ENCODE measurements at places on chromosomes 3 and 15.

- no peak for DNase-seq
Observed at GRCh38 chr3:43256714-43257461, 29.5 kb upstream of the SNRK start.

DNA sequence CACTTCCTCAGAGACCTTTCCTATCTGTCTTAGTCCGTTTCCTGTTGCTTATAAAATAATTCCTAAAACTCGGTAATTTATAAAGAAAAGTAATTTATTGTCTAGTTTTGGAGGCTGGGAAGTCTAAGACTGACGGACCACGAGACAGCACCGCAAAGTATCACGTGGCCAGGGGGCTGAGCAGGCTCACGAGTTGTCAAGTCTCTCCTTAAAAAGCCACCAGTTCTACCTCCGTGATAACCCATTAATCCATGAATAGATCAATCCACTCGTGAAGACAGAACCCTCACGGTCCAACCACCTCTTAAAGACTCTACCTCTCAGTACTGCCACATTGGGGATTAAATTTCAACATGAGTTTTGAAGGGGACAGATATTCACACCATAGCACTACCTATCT is 821 bp downstream of the LINS1 start:
- no peak for DNase-seq

DNA sequence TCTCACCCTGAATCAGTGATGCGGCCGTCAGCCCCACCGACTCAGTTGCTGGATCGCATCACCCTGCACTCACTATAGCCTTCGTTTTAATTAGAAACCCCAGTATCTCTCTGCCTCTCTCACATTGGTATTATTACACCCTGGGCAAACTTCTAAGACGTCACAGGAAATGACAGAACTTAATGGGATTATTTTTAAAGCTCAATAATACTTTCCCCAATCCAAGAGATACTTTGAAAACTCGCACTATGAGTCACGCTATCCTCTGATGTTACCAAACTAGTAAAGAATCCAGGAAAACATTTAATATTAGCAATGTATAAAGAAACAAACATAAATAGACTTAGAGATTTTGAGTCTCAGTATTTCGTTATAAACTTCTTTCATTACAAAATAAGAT is 36.6 kb downstream of the RUBCN start:
- DNase-seq: no peak

- DNase-seq: no peak
Observed at GRCh38 chr15:91227766-91228165, 127.7 kb downstream of the SV2B start.

DNA sequence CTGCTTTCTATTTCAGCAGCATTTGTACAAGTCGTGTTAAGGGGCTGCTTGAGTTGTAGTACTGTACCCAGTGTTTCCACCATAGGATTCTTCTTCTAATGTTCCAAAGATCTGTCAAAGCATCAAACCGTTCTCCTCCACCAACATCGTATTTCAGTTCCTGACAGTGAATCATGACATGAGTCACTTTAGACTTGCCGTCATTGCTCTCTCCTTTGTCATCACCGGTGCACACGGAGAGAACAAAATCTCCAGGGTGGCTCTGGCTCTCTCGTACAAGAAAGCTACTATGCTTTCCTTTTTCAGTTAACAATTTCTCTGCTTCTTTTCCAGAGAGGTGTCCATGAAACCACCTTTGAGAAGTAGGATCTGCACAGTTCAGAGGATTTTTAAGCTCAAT is 270.9 kb upstream of the CCDC54 start:
- no peak for DNase-seq

DNA sequence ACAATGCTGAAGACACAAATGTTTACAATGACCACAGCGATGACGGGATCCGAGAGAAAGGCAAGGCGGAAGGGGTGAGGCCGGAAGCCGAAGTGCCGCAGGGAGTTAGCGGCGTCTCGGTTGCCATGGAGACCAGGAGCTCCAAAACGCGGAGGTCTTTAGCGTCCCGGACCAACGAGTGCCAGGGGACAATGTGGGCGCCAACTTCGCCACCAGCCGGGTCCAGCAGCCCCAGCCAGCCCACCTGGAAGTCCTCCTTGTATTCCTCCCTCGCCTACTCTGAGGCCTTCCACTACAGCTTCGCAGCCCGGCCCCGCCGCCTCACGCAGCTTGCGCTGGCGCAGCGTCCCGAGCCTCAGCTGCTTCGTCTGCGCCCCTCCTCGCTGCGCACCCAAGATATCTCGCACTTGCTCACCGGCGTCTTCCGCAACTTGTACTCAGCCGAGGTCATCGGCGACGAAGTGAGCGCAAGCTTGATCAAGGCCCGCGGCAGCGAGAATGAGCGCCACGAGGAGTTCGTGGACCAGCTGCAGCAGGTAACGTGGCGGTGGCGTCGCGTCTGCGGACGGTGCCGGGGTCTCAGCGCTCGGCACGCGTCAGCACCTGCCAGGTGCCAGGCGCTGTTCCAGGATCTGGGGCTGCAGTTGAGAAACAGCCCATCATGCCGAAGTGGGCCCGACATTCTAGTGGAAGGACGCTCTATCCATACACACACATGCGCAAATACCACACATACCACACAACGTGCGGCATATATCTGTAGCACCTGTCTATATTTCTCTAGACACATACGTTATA is at the start of gene DLEC1:
DLEC1 (plus strand) TSS at position 108 of the 798 bp plus-strand sequence; CDS start at position 126, 18 bp downstream.
- peak; percentile 13 for DNase-seq

GRCh38 chr3:62100282-62100989 is 272.9 kb downstream of the FEZF2 start:
- DNase-seq: no peak

- no peak for DNase-seq
Observed at GRCh38 chr3:2826453-2826852, 283.7 kb downstream of the IL5RA start.

DNA sequence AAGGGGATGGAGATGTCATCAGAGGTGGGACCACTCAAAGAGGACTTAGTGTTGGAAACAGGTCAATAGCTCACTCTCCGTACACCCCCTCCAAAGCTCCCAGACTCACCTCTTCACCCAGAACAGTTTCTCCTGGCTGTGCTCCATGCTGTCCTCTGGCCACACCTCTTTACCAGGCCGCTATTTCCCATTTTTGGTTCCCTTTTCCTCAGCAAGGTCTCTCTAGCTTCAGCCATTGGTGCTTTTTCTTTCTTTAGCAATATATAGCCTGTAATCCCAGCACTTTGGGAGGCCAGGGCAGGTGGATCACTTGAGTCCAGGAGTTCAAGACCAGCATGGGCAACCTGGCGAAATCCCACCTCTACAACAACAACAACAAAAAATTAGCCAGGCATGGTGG is 123.6 kb upstream of the SMAD3 start:
- no peak for DNase-seq

DNA sequence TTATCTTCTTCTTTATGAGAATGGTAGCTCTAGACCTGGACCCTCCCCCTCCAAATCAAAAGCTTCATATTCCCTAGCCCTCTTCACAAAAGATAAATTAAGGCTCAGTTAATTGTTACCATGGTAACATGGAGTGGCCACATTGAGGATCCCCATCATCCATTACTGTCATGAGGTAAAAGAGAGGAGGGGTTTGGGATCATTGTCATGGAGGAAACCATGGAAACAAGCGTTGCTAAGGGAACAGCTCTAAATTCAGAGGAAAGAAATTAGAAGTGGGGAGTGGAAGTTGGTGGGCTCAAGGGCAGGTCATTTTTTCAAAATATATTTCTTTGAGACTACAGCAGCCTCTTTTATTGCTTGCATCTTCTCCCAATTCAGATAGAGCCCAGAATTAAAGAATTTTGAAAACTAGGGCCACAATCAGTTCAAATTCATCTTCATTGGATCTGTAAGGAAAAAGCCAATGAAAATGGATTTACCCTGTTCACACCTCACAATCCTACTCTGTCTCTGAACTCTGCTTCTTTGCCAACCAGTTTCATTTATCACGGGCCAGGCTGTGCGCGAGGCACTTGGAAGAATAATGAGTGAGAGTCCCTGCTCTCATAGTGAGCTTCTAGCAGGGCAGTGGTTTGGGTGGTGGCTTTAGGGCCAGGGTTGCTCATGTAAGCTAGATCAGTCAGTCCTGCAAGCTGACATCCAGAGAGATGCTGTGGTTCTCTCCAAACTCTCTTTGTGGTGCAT is 11.6 kb upstream of the AEN start:
- DNase-seq: no peak

GRCh38 chr3:42192334-42193200 is 73.4 kb downstream of the CCK start:
- DNase-seq: no peak

GRCh38 chr15:31528846-31529245 is 202.2 kb downstream of the KLF13 start:
- DNase-seq: no peak

DNA sequence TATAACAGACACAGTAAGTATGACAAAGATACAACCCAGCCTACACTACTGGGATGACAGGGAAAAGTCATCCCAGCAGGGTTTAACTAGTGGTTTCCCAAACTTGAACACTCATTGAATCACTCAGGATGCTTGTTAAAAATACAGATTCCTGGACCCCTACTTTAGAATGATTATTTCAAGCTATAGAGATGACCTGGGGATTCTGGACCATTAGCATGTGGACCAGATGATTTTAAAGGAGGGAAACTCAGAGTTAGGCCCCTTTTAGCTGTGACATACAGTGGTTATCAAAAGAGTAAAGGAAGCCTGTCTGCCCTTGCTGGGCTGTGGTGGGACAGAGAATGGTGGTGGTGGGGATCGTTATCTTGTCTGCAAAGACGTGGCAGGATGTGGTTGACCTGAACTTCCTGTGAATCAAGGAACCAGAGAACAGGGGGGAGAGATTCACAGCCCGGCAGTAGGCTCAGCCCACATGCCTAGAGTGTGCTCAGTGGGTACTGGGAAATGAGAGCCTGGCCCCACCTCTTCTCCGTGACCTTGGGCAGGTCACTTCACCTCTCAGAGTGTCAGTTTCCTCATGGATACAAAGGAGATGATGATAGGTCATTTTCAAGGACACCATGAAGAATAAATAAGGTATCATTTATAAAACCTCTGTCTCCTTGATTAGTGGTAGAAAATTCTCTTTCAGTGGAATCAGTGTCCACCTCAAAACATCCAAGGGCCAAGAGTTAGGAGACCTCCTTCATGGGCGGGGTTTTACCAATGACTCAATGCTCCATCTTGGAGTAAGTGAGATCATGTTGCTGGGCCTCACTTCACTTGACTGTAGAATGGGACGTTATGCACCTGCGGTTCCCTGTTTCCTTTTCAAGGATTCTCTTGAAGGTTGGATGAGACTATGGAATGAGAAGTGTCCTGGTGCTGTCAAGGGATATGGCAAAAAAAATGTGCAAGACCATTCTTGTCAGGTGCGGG is 306.5 kb downstream of the RPLP1 start:
- DNase-seq: peak; percentile 28

DNA sequence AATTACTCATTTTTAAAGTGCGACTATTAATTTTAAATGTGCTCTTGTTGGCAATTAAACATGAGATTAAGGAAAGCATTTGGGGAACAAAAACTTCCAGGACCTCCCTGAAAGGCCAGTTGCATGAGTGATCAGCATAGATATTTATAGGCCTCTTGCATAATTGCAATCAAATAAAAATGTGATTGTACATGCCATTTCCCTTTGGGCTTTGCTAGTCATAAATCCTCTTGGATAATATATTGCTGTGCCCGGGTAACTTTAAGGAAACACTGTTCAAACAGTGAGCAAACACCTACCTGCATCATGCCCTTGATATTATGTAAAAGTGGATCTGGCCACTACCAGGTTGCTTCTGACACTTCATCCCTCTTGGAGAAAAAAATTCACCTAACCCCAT is 239.1 kb downstream of the MCTP2 start:
- no peak for DNase-seq

- DNase-seq: no peak
Observed at GRCh38 chr3:138036572-138036971, 26.6 kb downstream of the CLDN18 start.

DNA sequence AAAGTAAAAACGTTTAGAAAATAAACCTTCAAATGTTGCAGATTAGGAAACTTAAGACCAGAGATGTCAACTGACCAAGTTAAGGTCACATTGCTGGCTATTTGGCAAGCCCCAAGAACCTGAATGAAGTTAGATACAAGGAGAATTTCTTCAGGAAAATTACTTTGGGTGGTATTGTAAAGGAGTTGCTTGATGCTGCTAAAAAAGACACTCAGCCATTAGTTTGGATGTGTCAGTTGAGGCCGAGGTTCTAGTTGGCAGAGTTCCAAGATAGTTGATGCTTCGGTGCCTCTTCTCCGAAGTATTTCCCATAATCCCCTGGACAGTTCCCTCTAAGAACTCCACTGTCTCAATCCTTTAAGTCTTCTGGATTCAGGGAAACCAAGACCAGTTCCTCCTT is 24.3 kb downstream of the SIAH2 start:
- no peak for DNase-seq

- DNase-seq: no peak
Observed at GRCh38 chr3:182342252-182342651, 451.1 kb upstream of the ATP11B start.

GRCh38 chr3:39937315-39937714 is 127.9 kb downstream of the MYRIP start:
- no peak for DNase-seq

GRCh38 chr3:157330206-157330605 is 106.4 kb upstream of the PTX3 start:
- DNase-seq: no peak

GRCh38 chr15:90686435-90687218 is 30.5 kb upstream of the BLM start:
- DNase-seq: no peak

DNA sequence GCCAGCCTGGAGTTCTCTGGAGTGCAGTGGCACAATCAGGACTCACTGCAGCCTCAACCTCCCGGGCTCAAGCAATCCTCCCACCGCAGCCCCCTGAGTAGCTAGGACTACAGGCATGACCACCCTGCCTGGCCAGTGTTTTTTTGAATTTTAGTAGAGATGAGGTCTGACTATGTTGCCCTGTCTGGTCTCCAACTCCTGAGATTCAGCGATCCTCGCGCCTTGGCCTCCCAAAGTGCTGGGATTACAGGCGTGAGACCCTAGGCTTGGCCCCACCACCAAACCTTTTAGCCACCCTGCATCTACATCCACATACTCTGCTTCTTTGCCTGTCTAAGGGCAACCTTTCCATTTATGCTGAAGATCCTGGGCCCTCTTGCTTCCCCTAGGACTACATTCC is 4.4 kb downstream of the NUSAP1 start:
- DNase-seq: no peak

- no peak for DNase-seq
Observed at GRCh38 chr15:41512940-41513505, 604 bp downstream of the LTK start.

DNA sequence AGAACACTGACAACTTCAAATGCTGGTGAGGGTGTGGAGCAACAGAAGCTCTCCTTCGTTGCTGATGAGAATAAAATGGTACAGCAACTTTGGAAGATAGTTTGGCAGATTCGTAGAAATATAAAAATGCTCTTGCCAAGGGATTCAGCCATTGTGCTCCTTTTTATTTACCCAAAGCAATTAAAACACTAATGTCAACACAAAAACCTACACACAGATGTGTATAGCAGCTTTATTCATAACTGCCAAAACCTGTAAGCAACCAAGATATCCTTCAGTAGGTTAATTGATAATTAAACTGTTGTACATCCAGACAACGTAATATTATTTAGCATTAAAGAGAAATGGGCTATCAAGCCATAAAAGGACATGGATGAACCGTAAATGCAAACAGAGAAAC is 37.8 kb upstream of the LSAMP start:
- DNase-seq: no peak

GRCh38 chr3:81299481-81299880 is 462.0 kb downstream of the GBE1 start:
- DNase-seq: no peak

GRCh38 chr3:106457281-106458180 is 588.7 kb upstream of the CBLB start:
- DNase-seq: peak; percentile 61

- no peak for DNase-seq
Observed at GRCh38 chr3:81326245-81326644, 435.2 kb downstream of the GBE1 start.
